ENCODE measurements at places on chromosomes 4 and X.

GRCh38 chr4:8581094-8581861 lies 1.1 kb downstream of the GPR78 start:
- DNase-seq: no peak

- no peak for DNase-seq
Observed at GRCh38 chrX:97539970-97540519, 656.3 kb downstream of the RPA4 start.

- no peak for DNase-seq
Observed at GRCh38 chrX:36909676-36910030, 98.5 kb upstream of the FAM47C start.

DNA sequence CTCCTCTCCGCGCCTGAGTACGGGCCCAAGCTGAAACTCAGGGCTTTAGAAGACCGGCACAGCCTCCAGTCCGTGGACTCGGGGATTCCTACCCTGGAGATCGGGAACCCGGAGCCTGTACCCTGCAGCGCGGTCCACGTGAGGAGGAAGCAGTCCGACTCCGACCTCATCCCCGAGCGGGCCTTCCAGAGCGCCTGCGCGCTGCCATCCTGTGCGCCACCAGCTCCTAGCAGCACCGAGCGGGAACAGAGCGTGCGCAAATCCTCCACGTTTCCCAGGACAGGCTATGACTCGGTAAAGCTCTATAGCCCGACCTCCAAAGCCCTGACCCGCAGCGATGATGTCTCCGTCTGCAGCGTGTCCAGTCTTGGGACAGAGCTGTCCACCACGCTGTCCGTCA lies 13.9 kb downstream of the TBC1D14 start:
- no peak for DNase-seq

DNA sequence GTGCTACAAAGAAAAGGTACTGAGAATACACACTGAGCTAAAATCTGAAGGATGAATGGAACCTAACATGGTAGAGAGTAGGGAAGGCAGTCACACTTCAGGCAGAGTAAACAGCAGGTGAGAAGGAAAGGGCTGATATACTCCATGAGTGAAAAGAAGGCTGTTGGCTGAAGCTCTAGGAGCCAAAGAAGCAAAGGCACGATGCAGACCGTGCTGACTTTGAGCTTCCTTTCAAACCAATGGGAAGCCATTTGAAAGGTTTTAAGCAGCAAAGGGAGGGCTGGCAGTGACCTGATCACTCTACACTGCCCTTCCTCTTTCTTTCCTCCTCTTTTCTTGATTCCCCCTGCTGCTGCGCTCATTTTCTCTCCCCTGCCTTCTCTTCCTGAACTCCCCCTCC lies 66.4 kb downstream of the TMEM154 start:
- no peak for DNase-seq

GRCh38 chrX:2933125-2933900 lies 4.2 kb upstream of the ARSD start:
- no peak for DNase-seq

DNA sequence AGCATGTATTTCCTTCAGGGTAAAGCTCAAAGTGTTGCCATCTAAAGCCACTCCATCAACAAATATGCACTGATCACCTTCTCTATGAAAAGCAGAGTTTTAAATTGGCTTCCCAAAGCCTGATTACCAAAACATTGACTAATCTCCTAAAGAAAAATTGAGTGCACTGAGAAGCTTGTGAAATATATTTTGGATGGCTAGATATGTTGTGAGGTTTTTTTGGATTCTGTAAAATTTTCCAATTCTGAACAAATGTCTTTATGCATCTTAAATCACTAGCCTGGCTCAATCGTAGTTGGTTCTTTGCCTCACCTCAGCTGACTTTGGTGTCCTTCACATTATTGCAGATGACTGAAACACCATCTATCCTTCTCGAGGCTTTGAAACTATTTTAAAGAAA lies 14.9 kb upstream of the EXOSC9 start:
- DNase-seq: no peak

DNA sequence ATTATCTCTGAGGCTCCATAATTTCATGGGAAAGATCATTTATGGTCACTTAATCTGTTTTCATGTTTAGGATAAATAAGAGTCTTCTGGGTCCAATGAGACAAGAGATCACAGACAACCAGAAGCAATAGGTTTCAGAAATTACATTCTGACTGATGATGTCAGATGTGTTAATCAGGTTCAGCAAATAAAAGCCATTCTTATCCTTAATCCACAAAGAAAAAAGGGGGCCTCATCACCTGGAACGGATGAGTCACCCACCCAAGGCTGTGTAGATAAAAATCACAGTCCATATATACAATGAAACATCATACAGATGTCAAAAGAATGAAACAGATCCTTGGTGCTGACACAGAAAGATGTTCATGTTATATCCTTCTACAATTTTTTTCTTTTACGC lies 36.6 kb downstream of the SYTL4 start:
- no peak for DNase-seq

- no peak for DNase-seq
Observed at GRCh38 chr4:143654571-143654970, 45.9 kb downstream of the FREM3 start.

DNA sequence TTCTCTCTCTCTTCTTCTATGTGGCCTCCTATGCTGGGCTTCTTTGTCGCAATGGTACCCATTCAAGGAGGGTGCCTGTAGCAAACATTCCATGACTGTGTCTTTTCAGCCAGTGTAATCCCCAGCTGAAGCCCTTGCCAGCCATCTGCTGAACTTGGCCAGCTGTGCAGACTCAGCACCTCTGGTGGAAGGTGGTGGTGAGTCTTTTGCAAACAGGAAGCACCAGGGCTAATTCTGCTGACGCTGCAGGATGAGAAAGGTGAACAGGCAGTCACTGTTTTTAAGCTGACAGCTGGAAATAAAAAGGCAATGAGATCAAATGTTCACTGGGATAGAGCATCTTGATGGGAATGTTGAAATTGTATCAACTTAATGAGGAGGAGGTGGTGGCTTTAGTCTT lies 298.7 kb upstream of the CLNK start:
- no peak for DNase-seq

- no peak for DNase-seq
Observed at GRCh38 chr4:162661913-162662312, 498.1 kb upstream of the FSTL5 start.

GRCh38 chr4:22514001-22514400 lies 1.9 kb downstream of the ADGRA3 start:
- peak; percentile 67 for DNase-seq

DNA sequence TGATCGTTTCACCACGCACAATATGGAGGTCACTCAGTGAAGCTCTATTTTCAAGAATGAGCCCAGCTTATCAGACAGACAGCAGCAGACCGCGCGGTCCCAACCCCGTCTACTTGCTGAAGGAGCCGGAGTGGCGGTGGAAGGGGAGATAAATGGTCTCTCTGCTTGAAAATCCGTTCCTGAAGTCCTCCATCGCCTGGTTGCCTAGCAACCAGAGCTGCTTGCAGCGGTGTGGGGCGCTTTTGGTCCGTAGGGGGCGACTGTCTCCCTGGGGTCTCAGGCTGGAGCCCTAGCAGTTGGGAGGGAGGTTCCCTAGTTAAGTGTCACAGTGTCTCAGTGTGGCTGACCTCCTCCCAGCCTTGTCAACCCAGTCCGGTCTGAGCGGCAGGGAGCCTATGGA lies 8.3 kb upstream of the DLG3 start:
- DNase-seq: no peak

DNA sequence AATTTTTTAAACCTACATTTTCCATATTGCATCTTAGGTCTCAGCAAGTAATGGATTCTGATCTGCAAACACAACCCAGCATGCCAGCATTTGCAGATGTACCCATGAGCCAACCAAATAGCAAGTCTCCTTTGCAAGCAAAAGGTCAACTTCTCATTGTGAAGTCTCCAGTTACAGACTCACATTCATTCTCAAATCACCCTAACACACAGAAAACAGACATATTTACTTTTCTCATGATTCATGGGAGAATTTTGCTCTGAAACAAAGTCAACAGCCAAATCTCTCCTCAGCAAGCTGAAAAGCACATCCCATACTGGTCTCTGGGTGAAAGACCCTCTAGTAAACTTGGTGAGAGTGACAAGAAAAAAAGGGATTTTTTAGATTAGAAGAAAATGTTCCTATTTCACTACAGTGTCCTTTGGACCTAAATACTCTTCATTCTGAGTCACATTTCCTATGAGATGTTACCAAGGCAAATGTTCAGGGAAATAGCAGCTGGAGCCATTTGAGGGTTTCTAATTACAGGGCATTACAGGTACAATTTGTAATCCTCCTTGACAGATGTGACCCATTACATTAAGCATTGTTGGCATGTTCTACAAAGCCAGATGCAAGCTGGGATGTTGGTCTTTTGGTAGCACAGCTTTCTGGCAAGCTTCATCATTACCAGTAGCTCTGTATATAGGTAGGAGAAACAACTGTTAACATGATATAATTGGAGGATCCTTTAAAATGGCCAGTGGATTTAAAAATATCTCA lies 383.3 kb downstream of the SMARCA1 start:
- no peak for DNase-seq

- DNase-seq: no peak
Observed at GRCh38 chr4:8908206-8908893, 36.7 kb upstream of the HMX1 start.

DNA sequence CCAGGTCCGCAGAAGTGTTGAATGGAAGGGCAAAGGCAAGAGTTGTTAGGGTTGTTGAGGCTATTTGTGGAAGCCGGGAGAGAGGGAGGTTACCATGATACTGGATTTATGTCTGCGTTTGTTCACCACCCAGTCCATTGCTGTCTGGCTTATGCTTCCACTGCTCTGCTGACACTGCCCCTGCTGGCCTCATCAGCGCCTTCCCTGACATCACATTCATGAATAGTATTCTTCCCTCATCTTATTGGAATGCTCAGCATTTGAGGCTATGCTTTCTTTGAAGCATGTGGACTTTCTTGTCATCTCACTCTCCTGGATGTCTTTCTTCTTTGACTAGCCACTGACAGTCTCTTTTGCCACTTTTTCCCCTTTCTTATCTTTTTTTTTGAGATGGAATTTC lies 10.3 kb downstream of the GNL3L start:
- DNase-seq: no peak

- DNase-seq: no peak
Observed at GRCh38 chrX:46681849-46682248, 77.1 kb downstream of the SLC9A7 start.
